NCI-H1694 (cell line): ENCODE measurements at places on chromosomes 1 and 21.

DNA sequence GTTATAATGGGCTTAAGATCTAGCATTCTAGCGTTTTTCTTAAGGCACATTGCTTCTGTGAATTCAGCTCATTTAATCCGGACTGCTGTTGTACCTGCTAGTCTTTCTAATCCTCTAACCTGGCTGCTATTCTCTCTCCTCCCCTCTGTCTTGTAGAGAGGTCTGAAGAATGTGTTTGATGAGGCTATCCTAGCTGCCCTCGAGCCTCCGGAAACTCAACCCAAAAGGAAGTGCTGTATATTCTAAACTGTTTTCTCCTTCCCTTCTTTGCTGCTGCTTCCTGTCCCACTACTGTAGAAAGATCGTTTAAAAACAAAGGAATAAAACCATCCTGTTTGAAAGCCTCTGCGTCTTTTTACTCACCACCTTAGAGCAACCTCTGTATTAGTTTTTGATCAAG lies 37.3 kb downstream of the CDC42 start:
- DNase-seq: no peak

DNA sequence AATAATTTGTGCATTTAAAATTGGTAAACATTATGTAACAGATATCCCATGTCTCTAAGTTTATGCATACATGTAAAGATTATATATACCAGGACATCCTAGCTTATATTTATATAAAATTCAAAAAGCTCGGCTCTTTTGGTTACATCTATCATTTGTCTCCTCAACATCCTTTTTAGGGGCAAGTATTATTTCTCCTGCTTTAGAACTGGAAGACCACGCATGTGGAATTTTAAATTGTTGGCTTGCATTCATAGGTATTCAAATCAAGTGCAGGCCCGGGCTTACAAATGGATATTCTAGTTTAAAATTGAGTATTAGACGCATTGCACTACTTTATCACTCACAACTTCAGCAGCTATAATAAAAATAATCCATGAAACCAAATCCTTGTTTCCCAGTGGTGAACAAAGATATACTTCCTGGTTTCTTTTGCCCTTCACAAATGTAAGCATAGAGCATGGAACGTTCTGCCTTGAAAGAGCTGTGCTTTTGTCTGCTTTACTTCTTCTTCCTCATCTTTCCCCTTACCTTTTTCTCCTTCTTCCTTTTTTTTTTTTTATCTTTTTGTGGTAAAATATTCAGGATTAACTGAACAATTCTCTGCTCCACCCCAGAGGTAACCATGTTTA lies 57.1 kb downstream of the DDAH1 start:
- no peak for DNase-seq

DNA sequence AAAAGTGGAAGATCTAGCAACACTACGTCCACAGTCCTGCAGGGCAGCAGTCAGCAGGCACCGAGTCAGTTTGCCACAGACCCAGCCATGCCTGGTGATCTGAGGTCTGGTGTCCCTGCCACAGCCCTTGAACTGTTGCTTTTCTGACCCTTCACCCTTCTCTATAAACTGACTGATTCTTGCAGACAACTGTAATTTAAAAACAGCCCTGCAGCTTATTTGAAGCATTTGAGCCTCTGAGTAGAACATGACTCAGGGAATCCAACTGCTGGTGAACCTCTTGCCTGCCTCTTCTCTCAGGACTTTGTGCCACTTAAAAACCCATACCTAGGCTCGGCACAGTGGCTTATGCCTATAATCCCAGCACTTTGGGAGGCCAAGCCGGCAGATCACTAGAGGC lies 107.2 kb downstream of the EDEM3 start:
- DNase-seq: no peak

- DNase-seq: no peak
Measured at GRCh38 chr1:109208836-109209463, 4.8 kb upstream of the SARS1 start.

- no peak for DNase-seq
Measured at GRCh38 chr1:38361566-38361965, 315.0 kb upstream of the POU3F1 start.

DNA sequence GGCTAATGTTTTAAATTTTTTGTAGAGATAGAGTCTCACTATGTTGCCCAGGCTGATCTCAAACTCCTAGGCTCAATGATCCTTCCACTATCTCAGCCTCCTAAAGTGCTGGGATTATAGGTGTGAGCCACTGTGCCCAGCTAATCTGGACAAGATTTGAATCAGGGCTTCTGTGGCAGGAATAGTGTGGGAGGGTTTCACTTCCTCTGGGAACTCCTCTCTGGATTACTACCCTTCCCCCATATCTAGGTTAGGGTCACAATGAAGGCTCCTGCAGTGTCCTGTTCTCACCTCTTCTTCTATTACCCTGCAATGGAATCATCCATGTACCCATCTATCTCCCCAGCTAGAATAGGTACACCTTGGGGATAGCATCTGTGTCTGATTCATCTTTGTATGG lies 133.6 kb upstream of the RAB4A start:
- no peak for DNase-seq

GRCh38 chr1:16074217-16074616 lies 766 bp upstream of the FAM131C start:
- no peak for DNase-seq

GRCh38 chr1:3026581-3027391 lies 5.5 kb downstream of the ACTRT2 start:
- DNase-seq: no peak

GRCh38 chr1:200038981-200039848 lies 11.7 kb downstream of the NR5A2 start:
- DNase-seq: no peak

DNA sequence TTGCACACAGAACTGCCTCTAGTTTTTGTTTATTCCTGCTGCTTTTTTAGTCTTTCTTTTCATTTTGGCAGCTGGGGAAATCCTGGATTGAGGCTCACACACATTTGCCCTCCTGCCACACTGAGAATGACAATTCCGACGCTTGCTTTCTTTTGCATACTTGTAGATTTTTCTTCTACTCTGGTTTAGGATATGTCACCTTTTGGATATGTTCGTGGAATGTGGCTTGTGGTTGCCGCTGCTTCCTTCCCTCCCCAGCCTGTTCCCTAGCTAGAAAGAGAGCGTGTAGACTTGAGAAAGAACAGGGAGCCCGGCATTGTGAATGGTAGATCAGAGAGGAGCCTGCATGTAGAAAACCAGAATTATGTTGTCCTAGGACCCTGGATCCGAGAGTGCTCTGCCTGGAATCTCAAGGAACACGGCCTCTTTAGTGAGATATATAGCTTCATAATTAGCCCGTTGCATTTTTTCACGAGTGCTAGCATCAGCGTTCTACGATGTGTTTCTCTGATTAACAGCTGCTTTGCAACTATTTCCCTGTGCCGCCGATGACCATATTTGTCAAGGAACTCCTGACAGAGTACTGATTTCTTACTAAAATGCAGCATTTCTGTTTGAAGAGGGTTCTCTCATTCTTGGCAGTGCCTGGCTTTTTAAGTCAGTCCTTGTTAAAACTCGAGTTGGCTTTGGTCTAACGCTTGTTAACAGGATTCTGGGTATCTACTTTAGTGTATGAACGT lies 56.2 kb downstream of the PEX14 start:
- no peak for DNase-seq

GRCh38 chr1:177923441-177923840 lies 46.4 kb downstream of the SEC16B start:
- no peak for DNase-seq

- no peak for DNase-seq
Measured at GRCh38 chr1:63428815-63429214, 61.4 kb downstream of the ALG6 start.

- no peak for DNase-seq
Measured at GRCh38 chr21:32748529-32748928, 20.7 kb upstream of the SYNJ1 start.
